ENCODE measurements at places on chromosomes 12 and 14.

DNA sequence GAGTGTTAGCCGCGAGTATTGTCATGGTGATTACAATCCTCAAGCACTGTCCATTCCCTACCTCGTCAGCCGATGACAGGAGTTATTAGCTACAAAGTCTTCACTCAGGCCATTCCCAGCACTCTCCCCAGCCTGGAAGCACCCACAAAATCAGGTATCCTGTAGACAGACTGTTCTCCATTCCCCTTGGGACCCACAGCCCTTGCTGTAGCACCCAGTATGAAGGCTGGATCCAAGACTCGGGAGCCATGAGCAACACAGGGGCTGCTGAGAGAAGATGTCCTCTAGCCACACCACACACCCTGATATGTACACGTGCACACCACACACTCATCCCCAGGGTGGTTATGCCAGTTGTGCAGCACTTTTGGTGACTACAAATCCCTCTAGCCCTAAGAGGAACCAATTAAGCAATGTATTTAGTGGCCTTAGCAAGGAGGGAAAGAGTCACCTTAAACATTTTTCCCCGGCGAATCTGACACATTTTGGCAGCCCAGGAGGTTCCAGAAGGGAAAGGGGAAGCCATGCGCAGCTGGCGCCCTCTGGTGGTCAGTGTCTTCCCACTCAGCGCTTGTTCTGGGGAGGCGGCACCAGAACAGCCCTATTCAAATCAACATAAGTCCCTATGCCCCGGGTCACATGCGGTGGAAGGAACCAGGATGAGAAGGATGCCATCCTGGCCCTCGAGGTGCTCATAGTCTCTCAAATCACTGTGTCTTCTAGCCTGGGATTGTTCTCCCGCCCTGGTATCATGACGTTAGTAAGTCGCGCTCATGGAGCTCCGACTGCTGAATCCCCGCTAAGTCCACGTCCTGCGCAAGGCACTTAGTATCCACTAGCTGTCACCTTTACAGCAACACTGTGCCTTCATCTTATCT, 96.9 kb downstream of the GCH1 start:
- DNase-seq: peak; percentile 85

- no peak for DNase-seq
Observed at GRCh38 chr12:121883315-121883660, 5.3 kb upstream of the PSMD9 start.

- no peak for DNase-seq
Observed at GRCh38 chr14:65297744-65298143, 114.8 kb upstream of the FUT8 start.

GRCh38 chr14:104883681-104884361, 18.8 kb downstream of the CEP170B start:
- DNase-seq: no peak

DNA sequence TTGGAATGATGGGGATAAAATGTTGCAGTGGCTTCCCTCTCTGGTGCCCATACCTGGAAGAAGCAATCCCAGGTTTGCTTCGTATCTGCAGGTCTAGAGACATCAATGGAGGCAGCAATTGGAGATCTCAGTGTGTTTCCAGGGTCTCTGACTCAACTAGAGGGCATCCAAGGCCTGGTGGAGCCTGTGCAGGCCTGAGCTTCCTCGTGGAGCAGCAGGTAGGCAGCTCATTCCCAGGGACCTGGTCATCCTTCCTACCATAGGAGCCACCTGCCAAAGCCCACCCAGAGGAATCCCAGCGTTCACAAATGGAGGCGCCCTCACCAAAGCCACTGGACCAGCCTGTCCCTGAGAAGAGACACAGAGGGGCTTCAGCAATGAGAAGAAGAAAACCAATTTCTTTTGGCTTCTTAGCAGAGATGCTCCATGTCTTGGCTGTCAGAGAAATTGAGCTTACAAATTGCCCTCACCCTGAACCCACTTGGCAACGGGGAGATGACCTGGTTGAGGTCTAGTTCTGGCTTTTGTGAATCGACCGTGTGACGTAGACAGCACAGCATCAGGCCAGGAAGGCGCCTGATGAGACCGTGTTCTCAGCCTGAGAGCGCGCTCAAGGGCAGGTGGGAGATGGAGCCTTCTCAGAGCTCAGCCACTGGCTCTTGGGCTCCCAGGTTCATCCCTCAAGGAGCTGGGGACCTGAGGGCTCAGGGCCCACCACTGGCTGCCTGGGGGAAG, 283.6 kb downstream of the DPF3 start:
- no peak for DNase-seq

- DNase-seq: no peak
Observed at GRCh38 chr12:22738945-22739344, 114.0 kb downstream of the ETNK1 start.
